Stimulated activated effector memory CD8-positive, alpha-beta T cell treated with anti-CD3 and anti-CD28 coated beads, Interleukin-12 subunit alpha, Interleukin-12 subunit beta, amount 100 ng/mL, for 72 hours (primary cell): ENCODE measurements at places on chromosomes 4 and X.

DNA sequence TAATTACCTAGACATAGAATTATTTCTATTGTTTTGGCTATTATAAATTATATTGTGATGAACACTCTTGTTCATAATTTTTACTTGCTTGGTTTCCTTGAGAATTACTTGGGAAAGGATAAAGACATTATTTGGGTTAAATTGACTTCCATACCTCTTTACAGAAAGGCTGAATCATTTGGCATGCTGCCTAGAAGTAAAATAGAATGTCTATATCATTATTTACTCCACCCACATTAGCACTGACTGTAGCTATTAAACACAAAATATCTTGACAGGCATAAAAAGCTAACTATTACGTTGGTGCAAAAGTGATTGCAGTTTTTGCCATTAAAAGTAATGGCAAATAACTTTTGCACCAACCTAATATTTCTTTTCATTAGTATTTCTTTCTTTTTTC, 29.7 kb upstream of the ADH6 start:
- DNase-seq: no peak

- no peak for DNase-seq
Measured at GRCh38 chrX:79035421-79035820, 90.2 kb downstream of the P2RY10 start.

GRCh38 chrX:17550011-17550410, 175.0 kb downstream of the NHS start:
- DNase-seq: no peak

- no peak for DNase-seq
Measured at GRCh38 chr4:71266090-71266794, 72.6 kb upstream of the SLC4A4 start.

GRCh38 chrX:56798866-56799758, 70.1 kb downstream of the NBDY start:
- DNase-seq: no peak

DNA sequence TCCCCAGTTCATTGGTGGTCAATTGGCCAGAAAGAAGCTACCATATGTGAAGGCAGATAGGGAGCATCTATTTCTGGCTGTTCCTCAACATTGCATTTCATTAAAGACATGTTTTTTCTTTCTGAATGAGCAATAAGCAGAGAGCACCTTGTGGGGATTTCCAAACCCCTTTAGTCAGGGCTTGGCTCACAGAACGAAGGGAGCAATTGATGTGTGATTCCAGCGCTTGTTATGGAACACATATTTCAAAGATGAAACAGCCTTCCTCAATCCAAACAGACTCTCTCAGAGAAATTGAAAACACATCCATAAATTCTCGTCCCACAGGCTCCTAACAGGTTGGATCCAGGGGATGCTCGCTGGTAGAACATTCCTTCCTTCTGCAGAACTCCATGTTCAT, 84.1 kb downstream of the CLCN4 start:
- DNase-seq: no peak

DNA sequence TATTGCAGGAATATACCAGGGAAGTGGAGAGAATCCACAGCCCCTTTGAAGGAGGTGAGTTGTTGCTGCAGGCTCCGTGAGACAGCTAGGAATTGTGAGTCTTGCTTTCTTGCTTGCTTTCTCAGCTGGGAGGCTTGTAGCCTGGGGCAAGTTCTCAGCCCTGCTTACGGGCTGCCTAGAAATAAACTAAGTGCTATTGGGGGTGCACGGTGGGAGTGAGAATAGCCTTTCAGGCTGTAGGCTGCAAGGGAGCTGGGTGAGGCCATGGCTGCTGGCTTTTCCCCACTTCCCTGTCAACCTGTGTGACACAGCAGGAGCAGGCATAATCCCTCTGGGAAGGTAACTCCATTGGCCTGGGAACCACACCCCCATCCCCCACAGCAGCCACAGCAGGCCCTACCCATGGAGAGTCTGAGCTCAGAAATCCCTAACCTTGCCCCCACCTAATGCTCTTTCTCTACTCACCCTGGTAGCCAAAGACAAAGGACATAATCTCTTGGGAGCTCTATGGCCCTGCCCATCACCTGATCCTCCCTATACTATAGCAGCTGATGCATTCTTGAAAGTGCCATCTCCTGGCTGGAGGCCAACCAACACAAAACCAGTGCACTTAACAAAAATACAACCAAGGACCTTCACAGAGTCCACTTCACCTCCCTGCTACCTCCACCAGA, 113.0 kb downstream of the MMRN1 start:
- no peak for DNase-seq

- DNase-seq: no peak
Measured at GRCh38 chrX:81259714-81260395, 58.0 kb downstream of the SH3BGRL start.

DNA sequence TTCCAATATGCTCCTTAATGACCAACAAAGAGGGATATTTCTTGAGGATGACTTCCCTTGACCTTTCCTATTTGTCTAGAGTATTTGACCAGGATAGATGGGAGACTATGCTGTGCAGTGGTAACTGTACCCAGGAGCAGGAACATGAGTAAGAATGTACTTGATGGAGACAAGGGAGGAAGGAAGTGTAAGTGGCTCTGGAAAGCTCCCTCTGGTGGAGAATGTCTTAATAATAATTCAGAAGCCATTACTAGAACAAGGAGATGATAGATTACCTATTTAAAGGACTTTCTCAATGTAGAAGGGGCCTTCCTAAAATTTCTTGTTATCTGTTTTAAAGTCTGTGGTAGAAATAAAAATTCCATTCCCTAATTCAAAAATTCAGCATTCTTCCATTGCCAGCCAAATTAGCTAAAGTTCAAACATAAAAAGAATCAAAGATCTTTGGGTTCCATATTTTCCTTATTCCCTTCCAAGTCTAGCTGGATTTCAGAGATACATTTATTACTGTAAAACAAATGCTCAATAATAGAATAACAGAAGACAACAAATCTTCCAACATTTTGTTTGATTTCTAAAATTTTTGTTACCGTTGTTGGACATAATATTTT, 83.8 kb downstream of the GRID2 start:
- DNase-seq: no peak

DNA sequence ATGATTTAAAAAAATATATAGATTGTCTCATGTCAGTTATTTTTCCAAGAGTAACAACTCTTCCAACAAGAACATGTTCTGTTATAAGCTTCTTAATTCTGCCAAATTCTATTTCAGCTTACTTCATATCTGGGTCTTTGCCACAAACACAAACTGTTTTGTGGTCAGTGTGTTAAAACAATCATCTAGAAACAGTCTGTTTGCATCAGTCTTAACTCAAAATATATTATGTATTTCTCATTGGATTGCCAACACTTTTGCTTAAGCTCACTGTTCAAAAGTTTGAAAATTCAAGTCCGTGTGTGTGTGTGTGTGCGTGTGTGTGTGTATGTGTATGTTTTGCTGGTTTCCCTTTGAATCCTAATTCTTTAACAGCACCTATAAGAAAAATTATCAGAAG, 752.3 kb upstream of the NDST4 start:
- DNase-seq: no peak

DNA sequence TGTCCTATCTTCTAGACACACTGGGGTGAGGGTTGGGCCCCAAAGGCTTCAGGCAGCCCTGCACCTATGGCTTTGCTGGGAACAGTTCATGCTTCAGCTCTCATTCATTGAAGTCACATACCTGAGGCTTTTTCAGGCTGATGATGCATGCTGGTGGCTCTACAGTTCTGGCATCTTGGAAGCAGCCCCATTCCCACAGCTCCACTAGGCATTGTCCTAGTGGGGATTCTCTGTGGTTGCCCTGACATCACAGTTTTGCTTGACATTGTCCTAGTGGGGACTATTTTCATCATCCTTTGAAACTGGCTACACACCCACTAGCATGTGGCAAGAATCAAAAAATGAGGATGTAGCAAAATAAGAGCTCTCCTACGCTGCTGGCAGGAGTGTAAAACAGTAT, 37.7 kb upstream of the C4orf17 start:
- no peak for DNase-seq

DNA sequence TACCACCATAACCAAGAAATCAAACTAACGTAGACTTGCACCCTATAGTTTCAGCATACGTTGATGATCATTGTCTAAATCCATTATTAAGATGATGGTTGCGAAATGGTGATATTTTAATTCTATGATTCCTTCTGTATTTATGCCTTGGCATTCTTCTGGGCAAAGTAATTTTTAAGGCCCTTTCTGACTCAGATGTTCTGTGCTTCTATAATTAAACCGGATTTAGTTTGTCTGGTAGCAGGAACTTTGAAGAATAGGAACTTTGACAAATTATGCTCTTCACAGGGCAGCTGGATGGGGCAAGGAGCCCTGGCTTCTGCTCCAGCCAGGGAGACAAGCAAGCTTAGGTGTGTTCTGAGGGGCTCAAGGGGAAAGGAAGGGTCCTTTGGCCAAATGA, 23.8 kb upstream of the PLAC1 start:
- no peak for DNase-seq

- no peak for DNase-seq
Measured at GRCh38 chr4:176607807-176608206, 184.9 kb downstream of the VEGFC start.

- DNase-seq: no peak
Measured at GRCh38 chrX:40625294-40625693, 2.1 kb downstream of the MPC1L start.

GRCh38 chrX:17744896-17745523, 7.7 kb downstream of the SCML1 start:
- DNase-seq: no peak

- DNase-seq: no peak
Measured at GRCh38 chrX:31483336-31483735, 411.5 kb upstream of the FTHL17 start.

- DNase-seq: no peak
Measured at GRCh38 chrX:137342969-137343368, 223.0 kb upstream of the ZIC3 start.

GRCh38 chr4:75723163-75724065, 963 bp upstream of the USO1 start:
- DNase-seq: no peak

GRCh38 chrX:139201924-139202323, 328.6 kb upstream of the F9 start:
- no peak for DNase-seq

DNA sequence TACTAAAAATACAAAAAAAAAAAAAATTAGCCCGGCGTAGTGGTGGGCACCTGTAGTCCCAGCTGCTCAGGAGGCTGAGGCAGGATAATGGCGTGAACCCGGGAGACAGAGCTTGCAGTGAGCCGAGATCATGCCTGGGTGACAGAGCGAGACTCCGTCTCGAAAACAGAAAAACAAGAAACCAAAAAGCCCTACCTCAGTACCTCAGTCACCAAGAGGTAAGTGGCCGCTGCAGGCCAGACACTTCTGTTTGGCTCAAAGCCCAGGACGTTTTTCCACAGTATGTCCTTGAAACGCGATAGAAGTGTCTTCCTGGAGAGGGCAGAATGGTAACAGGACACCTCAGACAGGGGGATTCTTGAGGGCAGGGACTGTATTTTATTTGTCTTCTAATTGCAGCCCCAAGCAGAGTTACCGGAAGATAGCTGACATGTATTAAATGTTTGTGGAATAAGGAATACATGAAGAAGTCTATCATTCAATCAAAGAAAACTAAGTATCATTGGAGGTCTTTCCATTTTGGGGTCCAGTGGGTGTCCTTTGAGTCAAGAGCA, 63.6 kb downstream of the CLNK start:
- no peak for DNase-seq
